ENCODE measurements at places on chromosomes 7 and 10. TPM values are rescaled to one million over a fixed set of nuclear protein-coding genes. Genes with fewer than 3 reads are reported as not detected.

PAPSS2 gene
- total RNA-seq: 60.7 TPM

ACSM6 gene
- not detected for total RNA-seq

WNT8B gene
- 0.21 TPM for total RNA-seq

NEUROD6 gene
- total RNA-seq: not detected

GRID2IP gene
- 0.25 TPM for total RNA-seq

ADGRA1 gene
- 0.22 TPM for total RNA-seq

OR6B1 gene
- total RNA-seq: 0.10 TPM

NKX2-3 gene
- not detected for total RNA-seq

ATRNL1 gene
- 40.2 TPM for total RNA-seq

Data from motor neuron (in vitro differentiated cells).